ENCODE measurements at places on chromosomes 3 and 15.
A peak's percentile ranks its signal among the peaks of the same experiment; 100 is the strongest.

DNA sequence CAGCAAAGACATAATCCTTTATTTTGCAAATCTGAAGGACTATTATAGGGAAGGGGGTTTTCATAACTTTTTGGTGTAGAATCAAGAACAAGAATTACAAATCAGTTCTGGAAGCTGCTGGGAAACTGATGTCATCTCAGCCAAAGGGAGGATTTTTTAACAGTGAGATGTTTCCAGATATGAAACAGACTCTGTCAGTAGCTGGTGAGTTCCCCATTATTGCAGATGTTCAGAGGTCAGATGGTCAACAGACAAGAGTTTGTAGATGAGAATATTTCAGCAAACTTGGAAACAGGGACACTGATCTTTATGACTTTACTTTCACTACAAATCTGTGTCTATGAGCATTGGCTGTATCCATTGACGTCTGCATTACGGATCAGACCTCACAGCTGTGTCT, 71.9 kb upstream of the LPP start:
- DNase-seq: no peak

- no peak for DNase-seq
Measured at GRCh38 chr15:50940506-50940905, 32.0 kb downstream of the AP4E1 start.

GRCh38 chr3:106058475-106058874, 189.7 kb upstream of the CBLB start:
- DNase-seq: no peak

- DNase-seq: peak; percentile 55
Measured at GRCh38 chr3:50340448-50341329, at the start of gene RASSF1. RASSF1 (minus strand) TSS chr3:50340836; CDS start chr3:50340805, 31 bp downstream.

DNA sequence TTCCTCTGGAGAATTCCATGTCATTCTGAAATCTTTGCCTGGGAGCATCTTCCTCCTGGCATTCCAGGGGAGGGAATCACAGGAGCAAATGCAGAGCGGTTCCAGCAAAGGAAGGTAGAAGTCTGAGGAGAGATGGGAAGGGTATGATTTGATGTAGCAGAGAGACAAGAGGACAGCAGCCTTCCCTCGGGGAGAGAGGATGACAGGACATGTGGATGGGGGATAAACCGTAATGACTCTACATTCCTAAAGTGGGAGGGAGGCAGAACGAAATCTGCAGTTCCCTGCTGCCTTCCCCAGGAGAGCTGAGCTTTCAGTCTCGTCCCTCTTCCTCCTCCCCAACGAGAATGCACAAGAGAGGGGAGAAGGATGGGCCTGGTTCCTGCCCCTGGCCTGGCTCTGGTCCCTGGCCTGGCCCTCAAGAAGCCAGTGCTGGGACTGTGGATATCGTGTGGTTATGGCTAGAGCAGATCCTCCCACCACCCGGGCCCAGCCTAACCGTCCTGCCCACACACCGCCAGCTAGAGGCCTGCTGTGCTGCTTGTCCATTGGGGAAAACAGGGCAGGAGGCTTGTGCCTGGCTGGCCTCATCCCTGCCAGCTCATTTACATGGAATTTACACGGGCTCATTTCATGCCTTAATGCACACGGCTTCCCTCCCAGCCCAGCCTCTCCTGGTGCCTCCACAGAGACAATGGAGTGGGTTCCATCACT, 26.6 kb downstream of the SEMA7A start:
- DNase-seq: no peak

DNA sequence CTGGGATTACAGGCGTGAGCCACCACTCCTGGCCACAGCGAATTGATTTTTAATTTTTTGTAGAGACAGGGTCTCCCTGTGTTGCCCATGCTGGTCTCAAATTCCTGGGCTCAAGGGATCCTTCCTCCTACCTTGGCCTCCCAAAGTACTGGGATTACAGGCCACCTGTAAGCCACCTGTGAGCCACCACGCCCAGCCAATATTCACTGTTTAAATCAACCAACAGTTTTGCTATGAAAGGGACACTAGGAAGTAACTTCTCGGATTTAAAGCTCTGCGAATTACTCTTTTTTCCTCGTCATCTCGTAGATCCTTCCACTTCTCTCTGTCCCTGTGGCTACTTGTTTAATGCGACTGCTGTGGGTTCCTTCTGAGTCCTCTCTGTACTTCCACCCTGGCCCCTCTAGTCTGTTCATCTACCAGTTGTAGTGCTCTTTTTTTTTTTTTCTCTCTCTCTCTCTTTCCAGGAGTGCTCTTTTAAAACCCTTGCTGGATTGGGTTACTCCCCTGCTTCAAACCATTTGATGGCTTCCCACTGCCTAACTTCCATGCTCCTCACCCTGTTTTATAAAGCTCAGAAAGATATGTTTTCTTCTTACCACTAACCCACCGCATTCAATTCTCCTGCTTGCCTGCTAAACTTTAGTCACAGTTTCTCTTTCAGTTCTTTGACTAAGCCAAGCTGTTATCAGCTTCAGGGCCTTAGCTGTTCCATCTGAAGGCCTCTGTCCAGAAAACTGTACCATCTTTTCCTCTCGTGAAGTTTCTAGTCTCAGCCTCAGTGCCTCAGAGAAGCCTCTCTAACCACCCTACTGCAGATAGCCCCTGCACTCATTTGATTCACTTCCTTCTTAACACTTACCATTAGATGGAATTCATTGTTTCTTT, 12.4 kb downstream of the RTF1 start:
- no peak for DNase-seq

DNA sequence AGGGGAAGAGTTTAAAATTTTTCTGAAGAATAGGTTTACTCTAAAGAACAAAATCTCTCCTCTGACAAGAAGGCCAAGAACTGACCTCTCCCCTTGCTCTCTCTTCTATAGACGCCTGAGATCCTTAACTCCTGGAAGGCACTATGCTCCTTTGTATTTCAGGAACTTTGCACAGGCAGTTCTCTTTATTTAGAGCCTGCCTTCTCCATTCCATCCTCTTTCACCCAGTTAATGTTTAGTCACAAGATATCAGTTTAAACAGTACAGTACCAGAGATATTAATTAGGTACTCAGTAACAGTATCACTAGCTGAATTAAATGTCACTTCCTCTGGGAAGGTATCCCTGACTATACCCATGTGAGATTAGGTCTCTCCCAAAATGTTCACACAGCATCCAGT, 33.5 kb downstream of the HERC1 start:
- no peak for DNase-seq

DNA sequence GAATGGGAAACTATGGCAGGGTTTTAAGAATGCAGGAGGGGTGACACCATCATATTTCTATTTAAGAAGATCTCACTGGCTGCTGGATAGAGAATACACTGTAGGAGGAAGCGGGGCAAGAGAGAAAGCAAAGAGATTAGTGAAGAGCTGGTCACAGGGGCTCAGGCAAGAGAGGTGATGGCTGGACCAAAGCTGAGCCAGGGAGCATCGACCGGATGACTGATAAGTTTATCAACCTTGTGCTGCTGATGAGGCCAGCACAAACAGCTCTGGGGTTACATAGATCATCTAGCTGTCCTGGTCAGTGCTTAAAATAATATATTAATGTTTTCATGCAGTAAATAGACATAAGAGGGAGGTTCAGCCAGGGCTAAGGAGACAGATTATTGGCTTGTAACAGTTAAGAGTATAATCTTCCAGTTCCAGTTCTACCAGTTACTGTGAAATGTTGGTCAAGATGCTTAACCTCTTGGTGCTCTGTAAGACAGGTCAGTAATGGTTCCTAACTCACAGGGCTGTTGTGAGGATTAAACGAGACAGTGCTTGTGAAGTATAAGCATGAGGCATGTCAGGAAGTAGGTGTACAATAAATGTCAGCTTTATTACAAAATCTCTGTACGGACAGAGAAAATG, 201.0 kb upstream of the FEZF2 start:
- DNase-seq: no peak

DNA sequence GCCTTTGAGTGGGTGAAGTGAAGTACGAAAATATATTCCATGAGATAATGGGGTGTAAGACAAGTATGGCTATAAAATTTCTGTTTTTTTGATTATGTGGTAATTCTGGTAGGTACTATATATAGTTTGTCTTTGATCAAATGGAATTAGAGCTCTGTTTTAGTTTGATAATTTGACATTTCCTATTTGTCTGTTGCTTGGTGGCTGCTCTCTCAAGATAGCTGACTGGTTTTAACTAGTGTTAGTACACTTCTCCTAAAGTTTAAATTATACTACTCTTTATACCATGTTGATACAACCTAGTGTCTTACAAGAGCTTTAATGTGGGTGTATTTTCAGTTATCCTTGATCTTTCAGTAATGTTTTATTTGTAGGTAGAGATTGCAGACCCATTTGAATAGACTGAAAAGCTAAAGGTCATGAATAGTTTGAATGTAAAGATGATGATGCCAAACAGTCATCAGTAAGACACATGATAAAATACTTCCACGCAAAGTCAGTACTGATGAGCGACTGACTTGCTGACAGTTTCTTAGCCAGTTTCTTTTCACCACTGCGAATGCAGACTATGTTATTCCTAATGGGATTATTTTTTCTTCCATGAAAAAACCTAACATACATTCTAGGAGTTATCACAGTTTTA, 15.2 kb downstream of the SACM1L start:
- DNase-seq: no peak

GRCh38 chr3:189298469-189299375, 127.0 kb downstream of the TPRG1 start:
- DNase-seq: no peak

DNA sequence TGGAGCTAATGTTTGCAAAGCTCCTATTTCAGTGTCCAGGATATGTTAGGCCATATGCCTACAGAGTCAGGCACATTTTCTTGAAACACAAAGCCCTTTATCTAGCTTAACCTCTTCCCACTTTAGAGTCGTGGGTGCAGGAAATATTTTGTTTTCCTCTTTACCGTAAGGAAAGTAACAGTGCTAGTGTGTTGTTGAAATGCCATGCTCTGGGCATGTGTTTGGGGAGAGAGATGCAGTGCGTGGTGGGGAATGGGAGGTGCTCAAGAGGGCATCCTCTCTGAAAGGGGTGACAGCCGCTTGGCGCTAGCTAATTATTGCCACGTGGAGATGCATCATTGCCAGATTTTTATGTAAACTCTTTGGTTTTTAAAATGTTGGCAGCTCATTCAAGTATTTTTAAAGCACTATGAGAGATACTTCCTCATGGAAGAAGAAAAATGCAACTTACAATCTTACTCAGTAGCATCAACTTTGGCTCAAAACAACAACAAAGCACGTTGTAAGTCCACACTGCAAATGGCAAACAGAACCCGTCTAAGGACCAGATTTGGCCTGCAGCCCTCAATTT, 152.6 kb downstream of the LPP start:
- DNase-seq: no peak

DNA sequence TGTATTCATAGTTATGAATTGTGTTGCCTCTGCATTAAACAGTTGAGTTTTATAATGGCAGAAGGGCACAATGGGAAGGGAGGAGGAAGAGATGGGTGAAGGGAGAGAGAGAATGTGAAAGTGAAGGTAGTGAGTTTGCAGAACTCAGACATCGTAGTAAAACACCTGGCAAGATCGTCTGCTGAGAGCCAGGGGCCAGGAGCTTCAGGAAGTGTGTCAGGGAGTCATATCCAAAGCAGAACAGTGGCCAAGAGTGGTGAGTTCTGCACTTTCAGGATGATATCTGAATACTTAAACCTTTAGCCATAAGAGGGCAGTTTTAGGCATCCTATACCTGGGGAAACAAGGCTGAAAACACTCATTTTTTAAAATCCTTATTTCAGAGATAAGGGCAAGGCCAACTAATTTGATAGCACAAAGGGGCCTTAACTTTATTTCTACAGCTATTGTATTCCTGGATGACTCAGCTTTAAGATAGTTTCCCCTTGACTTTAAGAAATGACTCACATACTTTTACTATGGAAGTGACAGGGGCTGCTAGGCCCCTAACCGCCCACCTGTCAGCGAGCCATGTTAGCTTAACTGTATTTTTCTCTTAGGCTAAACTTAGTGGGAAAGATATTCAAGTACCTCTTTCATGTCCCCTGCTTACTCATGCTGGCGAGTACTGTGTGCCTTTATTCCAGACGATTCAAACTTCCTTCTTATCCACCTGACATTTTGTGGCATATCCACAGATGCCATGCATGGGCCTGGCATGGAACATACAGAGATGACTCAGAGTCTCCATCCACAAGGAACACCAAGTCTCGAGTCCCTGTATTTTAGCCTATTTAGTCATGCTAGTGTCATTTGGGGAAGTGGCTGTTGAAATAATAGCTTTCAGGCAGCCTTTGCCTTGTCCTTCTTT, 53.9 kb downstream of the RLBP1 start:
- DNase-seq: peak; percentile 73
